Activated T-helper 1 cell treated with anti-CD3 and anti-CD28 coated beads, Interleukin-2, amount 50 U/mL, for 16 hours (primary cell): ENCODE measurements at places on chromosomes 4 and X.

DNA sequence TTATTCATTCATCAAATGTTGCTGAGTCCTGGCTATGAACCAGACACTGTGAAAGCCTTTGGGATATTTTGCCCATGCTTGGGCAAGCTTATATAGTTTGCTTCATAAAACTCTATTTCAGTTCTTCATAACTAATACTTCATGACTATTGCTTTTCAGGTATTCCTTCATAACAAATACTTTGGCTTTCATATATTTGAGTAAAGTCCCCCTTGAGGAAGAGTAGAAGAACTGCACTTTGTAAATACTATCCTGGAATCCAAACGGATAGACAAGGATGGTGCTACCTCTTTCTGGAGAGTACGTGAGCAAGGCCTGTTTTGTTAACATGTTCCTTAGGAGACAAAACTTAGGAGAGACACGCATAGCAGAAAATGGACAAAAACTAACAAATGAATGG is 1.7 kb upstream of the AFP start:
- no peak for DNase-seq

DNA sequence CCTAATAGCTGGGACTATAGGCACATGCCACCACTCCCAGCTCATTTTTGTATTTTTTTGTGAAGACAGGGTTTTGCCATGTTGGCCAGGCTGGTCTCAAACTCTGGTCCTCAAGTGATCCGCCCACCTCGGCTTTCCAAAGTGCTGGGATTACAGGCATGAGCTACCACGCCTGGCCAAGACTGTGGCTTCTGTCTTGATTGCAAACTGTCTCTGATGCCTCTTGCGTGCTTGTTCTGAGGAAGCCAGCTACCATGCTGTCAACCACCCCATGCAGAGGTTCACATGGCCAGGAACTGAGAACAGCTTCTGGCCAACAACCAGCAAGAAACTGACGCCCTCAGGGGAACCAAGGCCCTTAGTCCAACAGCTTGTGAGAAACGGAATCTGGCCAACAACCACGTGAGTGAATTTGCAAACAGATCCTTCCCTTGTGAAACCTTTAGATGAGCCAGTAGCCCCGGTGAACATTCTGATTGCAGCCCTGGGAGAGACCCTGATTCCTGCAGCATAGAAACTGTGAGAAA is 71.2 kb downstream of the SUPT20HL2 start:
- no peak for DNase-seq

DNA sequence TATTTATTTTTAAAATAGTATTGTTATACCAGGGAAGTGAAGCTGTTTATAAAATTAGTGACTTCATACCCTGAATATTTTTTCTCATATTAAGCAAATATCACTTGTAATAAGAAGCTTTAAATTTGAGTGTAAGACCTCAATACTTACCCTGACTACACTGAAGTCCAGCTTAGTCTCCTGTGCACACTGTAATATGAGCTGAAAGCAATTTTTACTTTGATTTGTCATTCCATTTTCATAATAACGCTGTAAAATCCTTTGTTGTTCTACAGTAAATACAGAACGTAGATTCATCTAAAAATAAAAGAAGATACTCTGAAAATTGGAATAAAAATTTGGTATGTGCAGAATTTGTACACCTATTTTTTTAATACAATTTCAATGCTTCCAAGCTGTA is 27.2 kb downstream of the HDX start:
- DNase-seq, result no peak

DNA sequence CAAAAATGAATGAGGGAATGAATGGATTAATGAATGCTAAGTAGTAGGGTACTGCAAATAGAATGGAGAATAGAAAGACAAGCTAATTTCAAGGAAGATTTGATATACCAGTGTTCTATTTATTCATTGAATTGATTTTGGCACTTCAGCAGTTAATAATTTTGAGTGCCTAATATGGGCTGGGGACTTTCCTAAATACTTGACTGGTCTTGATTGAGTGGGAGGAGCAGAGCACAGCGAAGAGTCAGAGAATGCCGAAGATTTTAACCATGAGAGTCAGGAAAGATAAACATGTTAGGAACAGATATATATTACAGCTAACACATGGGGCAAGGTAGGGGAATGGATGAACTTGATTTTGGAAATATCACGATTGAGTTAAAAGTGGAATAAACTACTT is 10.6 kb downstream of the IL15 start:
- DNase-seq, result no peak

- DNase-seq, result peak; percentile 2
These were observed 20.4 kb downstream of the MSANTD1 start for GRCh38 chr4:3269105-3269927.

GRCh38 chrX:72003811-72004750 is 93.4 kb downstream of the NHSL2 start:
- DNase-seq, result no peak

DNA sequence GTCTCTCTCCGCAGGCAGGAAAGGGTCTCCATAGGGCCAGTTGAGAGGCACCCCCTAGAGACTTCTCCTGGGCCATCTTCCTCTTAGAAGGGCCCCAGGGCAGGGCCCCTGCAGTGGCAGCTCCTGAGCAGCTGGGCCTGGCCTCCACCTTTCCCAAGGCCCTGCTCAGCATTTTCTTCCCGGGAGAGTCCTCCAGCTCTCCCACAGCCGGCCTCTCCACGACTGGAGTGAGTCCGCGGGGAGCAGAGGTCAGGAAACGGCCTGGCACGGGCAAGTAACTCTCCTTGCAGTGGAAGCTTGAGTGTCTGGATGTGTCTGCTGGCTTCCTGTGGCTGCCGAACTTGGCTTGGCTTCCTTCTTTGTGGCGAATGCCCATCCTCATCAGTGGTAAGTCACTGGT is 1.6 kb upstream of the LOC101059915 start:
- no peak for DNase-seq

- no peak for DNase-seq
These were observed 111.8 kb downstream of the TRAPPC11 start for GRCh38 chr4:183770906-183771305.

DNA sequence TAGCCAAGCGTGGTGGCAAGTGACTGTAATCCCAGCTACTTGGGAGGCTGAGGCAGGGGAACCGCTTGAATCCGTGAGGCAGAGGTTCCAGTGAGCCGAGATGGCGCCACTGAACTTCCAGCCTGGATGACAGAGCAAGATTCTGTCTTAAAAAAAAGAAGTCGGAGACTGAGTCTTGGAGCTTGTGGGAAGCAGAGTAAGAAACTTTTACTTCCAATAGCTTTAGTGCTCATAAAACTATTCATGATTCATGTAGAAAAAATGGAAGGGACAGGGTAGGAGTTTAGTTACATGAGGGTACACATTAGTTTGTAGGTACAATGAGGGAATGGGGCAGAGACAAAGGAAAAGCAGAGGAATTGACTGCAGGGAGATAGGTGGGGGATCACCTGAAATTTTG is 19.3 kb downstream of the RAP2C start:
- DNase-seq, result no peak

DNA sequence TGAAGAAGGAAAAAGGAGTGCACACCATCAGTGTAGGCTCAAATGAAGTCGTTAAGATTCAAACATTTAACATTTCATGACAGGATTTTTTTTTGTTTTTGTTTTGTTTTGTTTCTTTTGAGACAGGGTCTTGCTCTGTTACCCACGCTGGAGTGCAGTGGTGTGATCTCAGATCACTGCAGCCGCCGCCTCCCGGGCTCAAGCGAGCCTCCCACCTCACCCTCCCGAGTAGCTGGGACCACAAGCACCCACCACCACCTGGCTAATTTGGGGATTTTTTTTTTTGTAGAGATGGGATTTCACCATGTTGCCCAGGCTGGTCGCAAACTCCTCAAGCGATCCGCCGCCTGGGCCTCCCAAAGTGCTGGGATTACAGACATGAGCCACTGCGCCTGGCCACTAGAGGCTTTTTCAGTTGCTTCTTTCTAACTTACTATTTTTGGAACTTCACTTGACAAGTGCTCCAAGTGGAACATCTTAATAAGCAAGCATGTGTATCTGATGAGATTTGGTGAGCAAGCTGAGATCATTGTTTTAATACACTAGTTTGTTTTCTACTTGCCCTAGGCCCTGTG is 78.9 kb upstream of the CNKSR2 start:
- DNase-seq, result no peak

DNA sequence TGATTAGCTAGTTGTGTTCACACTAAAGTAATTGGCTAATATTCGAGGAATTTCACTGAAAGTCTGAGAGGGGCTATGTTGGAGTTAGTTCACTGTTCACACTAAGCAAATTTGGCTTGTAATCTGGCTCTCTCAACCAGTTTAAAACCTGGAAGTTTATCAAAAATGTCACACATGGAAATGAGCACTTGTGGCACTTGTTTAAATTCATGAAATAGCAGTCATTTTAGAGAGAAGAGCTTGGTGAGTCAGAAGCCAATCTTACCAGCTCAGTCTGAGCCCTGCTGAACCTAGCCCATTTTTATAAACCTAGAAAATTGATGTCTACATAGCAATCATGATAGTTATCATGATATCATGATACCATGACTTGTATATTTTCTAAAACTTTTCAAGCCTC is 90.7 kb upstream of the JADE1 start:
- no peak for DNase-seq

DNA sequence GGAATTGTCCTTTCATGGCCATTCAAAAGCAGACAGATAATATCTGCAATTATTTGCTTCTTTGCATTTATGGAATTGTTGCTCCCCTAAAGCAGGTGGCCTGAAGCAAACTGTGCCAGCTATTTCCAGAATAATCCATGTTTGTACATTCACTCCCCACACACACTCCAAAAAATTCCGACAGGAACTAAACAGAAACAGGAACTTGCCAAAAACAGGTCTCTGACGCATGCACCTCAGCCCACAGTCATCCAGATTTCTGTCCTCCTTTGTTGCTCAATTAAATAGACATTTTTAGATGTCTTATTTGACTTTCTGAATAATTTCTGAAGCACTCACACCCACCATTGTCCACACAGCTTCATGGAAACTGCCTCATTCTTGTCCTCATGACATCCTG is 71.5 kb upstream of the EDNRA start:
- DNase-seq, result no peak

DNA sequence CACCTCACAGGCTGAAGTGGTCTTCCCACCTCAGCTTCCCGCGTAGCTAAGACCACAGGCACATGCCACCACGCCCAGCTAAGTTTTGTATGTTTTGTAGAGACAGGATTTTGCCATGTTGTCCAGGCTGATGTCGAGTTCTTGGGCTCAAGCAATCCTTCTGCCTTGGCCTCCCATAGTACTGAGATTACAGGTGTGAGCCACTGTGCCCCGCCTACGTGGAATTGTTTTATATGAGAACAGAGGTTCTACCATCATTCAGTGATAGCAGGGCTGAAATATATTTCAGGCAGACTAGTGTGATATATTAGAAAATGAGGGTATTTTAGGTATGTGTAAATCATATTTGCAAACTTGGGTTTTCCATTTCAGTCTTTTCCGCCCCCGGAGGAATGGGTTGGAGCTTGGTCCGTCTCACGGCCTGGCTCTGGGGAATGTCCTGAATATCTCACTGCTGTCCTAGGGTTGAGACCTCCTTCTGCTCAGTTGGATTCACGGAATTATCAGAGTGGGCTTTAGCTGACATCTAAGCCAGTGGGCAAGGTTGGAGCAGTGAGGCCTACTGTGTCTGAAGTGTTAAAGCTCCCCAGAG is 19.9 kb downstream of the NSD2 start:
- DNase-seq, result no peak

- DNase-seq, result no peak
These were observed 66.4 kb downstream of the HPRT1 start for GRCh38 chrX:134526399-134526798.

DNA sequence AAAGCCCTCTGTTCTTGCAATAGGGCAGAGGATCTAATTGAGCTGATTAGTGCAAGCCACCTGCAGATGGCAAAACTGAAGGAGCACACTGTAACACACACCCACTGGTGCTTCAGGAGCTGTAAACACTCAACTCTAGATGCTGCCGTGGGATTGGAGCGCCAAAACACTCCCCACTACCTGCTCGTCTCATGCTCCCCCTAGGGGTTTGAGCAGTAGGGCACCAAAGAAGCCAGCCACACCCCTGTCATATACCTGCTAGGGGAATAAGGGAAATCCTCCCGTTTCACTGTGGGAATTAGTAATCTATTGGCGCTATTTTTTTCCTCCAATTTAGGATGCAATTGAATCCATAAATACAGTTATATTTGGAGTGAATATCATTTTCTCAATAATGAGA is 360.2 kb downstream of the GLUD2 start:
- no peak for DNase-seq

- DNase-seq, result no peak
These were observed 580.9 kb upstream of the ZFP42 start for GRCh38 chr4:187414716-187415115.

- DNase-seq, result no peak
These were observed 278.8 kb upstream of the NDST3 start for GRCh38 chr4:117755438-117755837.

DNA sequence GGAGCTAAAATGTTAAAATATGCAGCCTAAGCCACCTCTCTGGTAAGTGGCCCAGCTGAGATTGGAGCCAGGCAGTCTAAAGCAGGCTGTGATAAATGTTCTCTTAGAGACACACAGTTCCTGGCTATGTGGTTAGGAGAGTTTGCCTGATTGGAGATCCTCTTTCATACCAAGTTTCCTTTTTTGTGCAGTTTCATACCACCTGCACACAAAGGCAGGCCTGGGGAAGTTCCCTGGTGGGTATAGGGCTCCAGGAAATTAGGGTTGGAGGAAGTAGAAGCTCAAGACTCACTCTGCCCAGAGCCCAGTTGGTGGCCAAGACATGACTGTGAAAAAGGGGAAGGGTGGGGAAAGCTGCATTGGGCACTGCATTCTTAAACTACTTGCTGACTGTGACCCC is 16.9 kb downstream of the CYBB start:
- no peak for DNase-seq

DNA sequence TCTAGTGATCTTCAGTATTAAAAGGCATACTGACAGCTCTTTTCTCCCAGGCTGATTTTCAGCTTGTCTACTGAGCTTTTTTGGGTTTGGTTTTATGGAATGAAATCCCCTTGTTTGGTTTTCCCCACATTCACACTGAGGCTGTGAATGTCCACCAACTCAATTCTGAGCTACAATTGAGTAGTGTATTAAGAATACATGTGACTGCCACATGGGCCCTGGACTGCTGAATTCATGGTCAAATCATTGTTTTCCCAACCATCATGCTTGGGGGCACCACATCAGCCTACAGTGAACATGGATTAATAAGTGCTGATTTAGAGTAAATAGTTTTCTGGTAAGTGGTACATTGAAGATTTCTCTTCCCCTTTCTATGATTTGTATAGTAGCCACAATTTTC is 32.4 kb downstream of the RTL9 start:
- no peak for DNase-seq

GRCh38 chrX:70042399-70043371 is 7.1 kb downstream of the AWAT2 start:
- no peak for DNase-seq

- DNase-seq, result no peak
These were observed 23.6 kb downstream of the GPRIN3 start for GRCh38 chr4:89284020-89284424.

GRCh38 chrX:146054311-146054710 is 236.7 kb downstream of the SLITRK2 start:
- no peak for DNase-seq

- no peak for DNase-seq
These were observed 60.3 kb downstream of the BRWD3 start for GRCh38 chrX:80749404-80749803.
